ENCODE measurements at places on chromosomes 16 and 17. TPM values are rescaled to one million over a fixed set of nuclear protein-coding genes. Genes with fewer than 3 reads are reported as not detected.

The TRIM72 gene
- total RNA-seq = not detected

The SLC13A2 gene
- not detected for total RNA-seq

DNA sequence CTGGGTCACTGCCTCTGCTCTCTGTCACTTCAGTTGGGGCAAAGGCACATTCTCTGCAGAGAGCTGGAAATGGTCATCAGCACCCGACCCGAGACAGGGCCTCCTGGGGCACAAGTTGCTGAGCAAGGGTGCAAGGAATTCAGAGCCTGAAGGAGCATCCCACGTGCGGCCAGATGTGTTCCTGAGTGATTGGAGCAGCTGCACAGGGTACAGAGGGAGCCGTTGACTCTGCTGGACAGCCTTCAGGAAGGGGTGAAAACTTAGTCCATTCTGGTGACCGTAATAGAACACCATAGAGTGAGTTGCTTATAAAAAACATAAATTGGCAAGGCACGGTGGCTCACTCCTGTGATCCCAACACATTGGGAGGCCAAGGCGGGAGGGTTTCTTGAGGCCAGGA lies 106.8 kb downstream of the CCDC182 start:
- H3K27ac ChIP-seq = no peak overlapping the region
- H3K4me3 ChIP-seq = no peak overlapping the region
- peaks cover 4% of the 10 kb centered on the region for H3K36me3 ChIP-seq
- DNase-seq = no peak
- no peaks in the 10 kb centered on the region for H3K27me3 ChIP-seq

- H3K4me1 ChIP-seq = no peaks in the 10 kb centered on the region
- H3K27me3 ChIP-seq = no peaks in the 10 kb centered on the region
- H3K36me3 ChIP-seq = no peaks in the 10 kb centered on the region
- no peak for DNase-seq
- no peak overlapping the region for H3K4me3 ChIP-seq
- H3K27ac ChIP-seq = no peak overlapping the region
These were observed 8.8 kb downstream of the CCL16 start for GRCh38 chr17:35972535-35972934.

DNA sequence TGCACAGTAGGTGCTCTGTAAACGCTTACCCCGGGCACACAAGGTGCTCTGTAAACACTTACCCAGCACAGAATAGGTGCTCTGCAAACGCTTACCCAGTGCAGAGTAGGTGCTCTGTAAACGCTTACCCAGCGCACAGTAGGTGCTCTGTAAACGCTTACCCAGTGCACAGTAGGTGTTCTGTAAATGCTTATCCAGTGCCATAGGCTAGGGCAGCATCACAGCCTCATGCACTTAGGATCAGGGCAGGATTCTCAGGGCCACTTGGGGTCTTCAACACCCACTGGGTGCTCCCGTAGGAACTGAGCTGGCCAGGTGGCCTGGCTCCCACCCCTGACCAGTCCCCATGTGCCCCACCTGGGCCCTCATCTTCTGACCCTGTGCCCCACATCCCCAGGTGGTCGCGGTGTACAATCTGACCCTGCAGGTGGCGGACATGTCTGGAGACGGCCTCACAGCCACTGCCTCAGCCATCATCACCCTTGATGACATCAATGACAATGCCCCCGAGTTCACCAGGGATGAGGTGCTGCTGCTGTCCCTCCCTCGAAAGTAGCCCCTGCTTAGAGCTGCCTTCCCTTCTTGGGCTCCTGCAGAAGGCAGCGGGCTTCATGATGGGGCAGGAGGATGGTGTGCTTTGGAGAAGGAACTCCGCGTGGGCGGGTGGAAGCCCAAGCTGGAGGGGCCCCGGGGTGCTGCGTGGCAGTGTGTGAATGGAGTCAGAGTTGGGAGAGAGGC lies 13.1 kb downstream of the SLC22A31 start:
- no peaks in the 10 kb centered on the region for H3K27me3 ChIP-seq
- no peaks in the 10 kb centered on the region for H3K4me1 ChIP-seq
- no peak overlapping the region for H3K27ac ChIP-seq
- DNase-seq = no peak
- H3K4me3 ChIP-seq = no peak overlapping the region

DNA sequence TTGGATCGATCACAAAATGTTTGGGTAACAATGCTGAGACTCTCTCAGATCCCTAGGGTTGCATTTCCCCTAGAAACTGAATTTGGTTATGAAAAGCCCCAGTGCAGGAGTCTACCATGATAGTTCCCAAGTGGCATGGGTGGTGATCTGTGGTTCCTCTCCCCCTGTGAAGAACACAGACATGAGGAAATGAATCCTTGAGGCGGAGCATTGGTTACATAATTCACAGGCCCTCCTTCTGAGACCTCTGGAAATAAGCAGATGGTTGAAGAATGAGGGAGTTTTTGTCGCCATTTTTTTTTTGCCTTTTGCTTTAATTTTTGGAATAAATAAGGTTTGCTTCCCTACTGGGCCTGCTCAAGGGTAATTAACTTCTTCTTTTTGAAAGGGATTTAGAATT lies 597.0 kb upstream of the RBFOX1 start:
- no peak overlapping the region for H3K27ac ChIP-seq
- no peaks in the 10 kb centered on the region for H3K27me3 ChIP-seq
- no peaks in the 10 kb centered on the region for H3K4me1 ChIP-seq
- H3K36me3 ChIP-seq = peaks cover 3% of the 10 kb centered on the region
- DNase-seq = no peak
